ENCODE measurements at places on chromosomes 3 and 15.

- DNase-seq: peak; percentile 27
Observed at GRCh38 chr15:40053831-40054604, 15.0 kb upstream of the SRP14 start.

DNA sequence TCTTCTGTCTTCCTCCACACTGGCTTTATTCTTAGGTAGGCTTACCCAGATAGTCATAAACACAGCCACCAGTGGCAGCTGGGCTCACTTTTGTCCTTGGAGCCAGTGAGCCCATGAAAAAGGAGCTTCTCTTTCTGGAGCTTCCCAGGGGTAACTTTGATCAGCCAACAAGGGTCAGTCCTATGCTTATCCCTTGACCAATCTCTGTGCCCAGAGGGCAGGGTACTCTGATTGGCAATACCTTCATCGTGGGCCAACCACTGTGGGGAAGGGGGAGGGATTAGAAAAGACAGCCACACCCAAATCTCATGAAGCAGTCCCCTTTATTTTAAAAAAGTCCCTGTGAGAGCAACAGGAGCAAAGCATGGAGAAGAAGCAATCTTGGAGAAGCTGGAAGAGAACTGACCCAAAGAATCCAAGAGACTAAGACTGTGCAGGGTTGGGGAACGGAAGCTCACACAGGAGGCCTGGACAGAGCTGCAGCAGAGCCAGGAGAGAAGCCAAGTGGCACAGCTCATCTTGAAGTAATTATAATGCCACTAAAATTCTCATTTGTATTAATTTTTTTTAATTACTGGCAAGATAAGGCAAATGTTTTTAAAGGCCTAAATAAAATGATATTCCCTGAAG, 70.4 kb downstream of the SSUH2 start:
- no peak for DNase-seq

DNA sequence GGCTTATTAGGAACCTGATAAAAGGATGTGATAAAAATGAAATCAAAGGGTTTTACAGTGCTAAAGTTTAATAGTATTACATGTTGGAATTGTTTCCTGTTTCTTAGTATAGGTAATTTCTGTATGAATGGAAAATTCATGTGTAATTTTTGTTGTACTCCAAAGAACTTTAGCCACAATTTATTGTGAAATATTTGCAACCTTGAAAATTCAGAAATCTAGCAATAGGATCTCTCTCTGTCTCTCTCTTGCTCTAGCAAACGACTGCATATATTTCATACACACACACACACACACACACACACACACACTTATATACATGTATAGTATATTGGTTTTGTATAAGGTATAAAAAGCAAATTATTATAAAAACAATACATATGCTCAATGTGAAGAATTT, 59.6 kb downstream of the PIAS1 start:
- no peak for DNase-seq

GRCh38 chr3:114861666-114862065, 285.4 kb downstream of the ZBTB20 start:
- DNase-seq: no peak

DNA sequence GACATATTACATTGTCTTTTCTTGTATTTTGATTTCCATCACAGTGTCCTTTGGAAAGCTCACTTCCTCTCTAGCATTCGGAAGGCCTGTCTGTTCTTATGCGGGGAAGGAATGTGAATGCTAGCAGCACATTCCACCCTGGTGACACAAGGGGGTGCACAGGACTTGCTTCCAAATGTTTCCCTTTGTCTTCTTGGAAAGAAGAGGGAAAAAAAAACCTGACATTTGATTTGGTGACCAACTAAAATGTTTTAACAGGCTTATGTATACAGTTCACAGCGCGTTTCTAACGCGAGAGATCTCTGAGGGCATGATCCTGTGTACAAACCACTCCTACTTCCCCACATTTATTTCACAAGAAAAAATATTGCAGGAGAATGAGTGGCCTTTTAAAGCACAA, 107.6 kb upstream of the FXR1 start:
- no peak for DNase-seq

DNA sequence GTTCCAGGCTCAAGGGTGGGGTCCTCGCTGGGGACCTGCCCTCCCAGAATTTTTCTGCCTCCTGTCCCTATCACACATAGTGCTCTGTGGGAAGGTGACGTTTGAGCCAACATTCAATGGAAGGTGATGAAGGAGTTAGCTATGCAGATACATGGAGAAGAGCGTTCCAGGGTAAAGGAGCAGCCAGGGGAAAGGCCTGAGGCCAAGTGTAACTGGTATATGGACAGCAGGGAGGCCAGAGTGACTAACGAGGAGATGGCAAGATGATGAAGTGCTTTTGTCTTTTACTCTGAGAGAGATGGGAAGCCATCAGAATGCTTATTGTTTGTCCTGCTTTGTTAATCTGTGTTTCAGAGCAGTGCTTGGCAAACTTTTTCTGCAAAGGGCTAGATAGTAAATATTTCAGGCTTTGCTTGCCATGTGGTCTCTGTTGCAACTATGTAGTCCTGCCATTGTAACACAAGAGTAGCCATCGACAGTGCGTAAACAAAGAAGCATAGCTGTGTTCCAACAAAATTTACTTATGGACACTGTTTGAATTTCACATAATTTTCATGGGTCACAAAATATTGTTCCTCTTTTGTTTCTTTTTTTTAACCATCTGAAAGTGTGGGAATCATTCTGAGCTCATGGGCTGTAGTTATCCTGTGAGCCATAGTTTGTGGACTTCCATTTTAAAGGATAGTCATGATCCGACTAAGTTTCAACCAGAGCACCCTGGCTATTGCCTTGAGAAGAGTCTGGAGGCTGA, 25.8 kb upstream of the PIAS1 start:
- no peak for DNase-seq

DNA sequence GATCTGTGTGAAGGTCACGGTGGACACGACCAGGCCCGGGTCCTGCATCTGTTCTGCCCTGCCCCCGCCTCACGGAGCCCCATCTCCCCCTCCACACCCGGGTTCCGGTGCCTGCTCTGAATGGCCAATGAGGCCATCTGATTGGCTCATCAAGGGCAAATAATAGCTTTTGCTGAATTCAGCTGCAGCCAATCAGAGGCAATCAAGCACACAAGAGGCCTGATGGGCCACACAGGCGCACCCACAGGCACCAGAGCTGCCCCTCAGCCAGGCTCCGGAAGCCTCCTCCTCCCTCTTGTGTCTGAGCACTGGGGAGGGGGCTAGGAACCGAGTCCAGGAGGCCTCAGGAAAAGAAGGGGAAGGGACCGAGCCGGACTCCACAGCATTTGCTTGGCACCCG, 49.5 kb downstream of the CACNA2D2 start:
- DNase-seq: no peak

DNA sequence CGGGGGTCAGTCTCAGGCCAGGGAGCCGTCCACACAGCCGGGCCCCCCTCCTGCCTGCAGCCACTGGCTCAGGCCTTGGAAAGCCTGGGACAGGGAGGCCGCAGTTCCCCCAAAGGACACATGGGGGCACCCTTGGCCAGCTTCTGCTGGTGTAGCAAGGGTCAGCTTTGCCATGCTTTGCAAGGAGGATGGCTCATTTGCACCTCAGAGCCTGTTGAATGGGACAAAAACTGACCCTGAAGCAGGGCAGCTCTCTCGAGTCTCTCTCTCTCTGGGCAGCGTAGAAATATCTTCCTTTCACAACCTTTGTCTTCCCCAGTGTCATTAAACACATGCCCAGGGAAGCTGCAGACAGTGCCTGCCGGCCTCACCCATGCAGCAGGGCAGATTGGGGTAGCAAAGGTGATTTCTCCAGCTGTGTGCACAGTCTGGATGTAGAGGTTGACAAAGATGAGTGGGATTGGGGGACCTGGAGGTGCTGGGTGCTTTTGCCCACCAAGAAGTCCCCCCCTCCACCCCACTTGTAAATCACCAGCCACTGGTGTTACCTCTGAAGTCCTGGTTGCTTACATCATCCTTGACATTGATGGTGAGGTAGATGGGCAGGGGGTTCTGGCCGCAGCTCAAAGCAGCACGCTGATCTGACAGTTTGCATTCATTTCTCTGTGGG, 17.4 kb upstream of the EHD4 start:
- peak; percentile 82 for DNase-seq

DNA sequence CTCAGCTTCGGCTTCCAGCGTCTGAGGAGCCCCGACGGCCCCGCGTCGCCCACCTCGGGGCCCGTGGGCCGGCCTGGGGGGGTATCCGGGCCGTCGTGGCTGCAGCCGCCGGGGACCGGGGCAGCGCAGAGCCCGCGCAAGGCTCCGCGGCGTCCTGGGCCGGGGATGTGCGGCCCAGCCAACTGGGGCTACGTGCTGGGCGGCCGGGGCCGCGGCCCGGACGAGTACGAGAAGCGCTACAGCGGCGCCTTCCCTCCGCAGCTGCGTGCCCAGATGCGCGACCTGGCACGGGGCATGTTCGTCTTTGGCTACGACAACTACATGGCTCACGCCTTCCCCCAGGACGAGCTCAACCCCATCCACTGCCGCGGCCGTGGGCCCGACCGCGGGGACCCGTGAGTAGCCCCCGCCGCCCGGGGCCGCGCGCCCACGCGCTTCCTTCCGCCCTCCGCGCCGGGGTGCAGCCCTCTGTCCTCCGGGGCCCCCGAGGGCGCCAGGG, 462 bp downstream of the EDEM1 start:
- peak; percentile 77 for DNase-seq

DNA sequence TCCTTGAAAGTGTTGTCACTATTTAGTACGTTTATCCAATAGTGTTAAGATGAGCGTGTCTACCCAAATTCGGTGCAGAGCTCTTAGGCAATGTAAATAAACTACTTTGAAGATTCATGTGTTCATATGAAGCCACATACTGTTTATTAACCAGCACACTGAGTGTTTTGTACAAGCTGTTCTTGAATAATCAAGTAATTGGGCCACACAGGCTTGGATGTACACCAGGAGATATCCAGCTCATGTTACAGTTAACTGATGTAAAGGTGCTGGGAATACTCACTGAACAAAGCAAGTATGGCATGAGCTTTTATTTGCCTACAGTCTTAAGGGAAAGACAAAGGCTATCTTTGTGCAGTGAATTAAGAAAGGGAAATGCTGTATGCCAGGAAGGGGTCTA, 632 bp upstream of the DHX36 start:
- DNase-seq: no peak
